Occipital lobe (tissue), 3 donors: ENCODE measurements at places on chromosomes 1 and 21. TPM values are rescaled to one million over a fixed set of nuclear protein-coding genes. Genes with fewer than 3 reads are reported as not detected.
A peak's percentile ranks its signal among the peaks of the same experiment; 100 is the strongest.

The BRINP3 gene
- total RNA-seq = 28.9 TPM

The NR5A2 gene
- total RNA-seq = 0.31 TPM

The CHIA gene
- not detected for total RNA-seq

DNA sequence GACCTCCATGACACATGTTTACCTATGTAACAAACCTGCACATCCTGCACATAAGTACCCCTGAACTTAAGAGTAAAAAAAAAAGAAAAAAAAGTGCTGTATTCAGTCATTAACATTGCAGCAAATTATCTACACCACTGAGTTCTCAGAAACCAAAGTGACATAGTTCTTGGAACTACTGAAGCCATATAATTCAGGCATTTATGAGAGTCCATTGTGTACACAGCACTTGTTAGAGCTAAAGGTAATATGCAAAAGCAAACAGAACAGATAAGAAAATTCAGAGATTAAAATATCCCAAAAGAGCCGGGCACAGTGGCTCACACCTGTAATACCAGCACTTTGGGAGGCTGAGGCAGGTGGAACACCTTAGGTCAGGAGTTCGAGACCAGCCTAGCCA is 38.0 kb downstream of the F5 start:
- DNase-seq = no peak

GRCh38 chr1:224116131-224116530 is 2.2 kb downstream of the FBXO28 start:
- DNase-seq = no peak

- peak; percentile 12 for DNase-seq
Measured at GRCh38 chr1:160951443-160952128, 3.0 kb downstream of the ITLN2 start.

DNA sequence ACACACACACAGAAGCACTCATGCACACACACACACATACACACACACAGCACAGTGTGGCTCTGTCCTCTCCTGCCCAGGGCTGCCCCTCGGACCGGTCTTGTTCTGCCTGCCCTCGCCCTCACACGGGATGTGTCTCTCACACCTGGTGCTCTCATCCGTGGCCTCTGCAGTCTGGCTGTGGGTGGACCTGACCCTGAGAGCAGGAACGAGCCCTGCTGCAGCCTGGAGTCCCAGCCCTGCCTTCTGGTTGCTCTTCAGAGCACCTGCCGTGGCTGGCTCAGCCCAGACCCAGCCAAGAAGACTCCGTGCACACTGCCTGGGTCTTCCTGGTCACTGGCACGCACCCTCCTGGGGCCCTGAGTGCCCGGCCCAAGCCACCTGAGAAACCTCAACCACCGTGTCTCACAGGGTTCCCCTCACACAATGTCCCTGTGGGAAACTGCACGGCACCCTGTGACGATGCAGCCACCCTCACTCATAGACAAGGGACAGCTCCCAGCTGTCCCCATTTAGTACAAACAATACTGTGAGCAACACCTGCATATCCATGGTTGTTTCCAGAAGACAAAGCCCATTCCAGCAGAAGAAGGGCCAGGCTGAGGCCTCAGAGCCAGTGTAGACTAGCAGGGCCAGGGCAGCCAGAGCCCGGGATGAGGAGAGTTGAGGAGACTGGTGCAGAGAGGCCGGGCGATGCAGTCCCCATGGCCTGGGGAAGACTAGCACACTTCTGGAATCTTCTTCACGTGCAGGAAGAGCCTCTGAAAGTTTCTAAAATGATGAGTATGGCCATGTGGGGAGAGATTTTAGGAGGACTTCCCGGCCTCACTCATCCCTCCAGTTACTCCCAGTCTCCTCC is 234.0 kb downstream of the NPHP4 start:
- DNase-seq = no peak

GRCh38 chr1:77757603-77758002 is 2.0 kb downstream of the USP33 start:
- no peak for DNase-seq

DNA sequence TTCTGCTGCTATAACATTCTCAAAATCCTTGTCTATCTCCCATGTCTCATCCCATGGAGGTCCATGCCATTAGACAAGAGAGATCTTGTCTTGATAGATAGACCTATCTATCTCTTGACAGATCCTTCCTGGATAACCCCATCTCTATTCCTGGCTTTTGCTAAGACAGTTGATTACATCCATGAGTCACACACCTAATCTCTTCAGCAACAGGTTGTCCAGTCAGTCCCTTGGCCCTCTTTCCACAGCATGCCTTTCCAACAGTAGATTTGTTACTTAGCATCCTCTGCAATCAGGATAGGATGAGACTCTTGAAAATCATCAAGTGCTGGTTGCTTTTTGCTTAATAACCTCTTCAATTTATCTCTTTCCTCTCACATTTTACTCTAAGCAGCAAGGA is 46.6 kb downstream of the TRMT1L start:
- no peak for DNase-seq

DNA sequence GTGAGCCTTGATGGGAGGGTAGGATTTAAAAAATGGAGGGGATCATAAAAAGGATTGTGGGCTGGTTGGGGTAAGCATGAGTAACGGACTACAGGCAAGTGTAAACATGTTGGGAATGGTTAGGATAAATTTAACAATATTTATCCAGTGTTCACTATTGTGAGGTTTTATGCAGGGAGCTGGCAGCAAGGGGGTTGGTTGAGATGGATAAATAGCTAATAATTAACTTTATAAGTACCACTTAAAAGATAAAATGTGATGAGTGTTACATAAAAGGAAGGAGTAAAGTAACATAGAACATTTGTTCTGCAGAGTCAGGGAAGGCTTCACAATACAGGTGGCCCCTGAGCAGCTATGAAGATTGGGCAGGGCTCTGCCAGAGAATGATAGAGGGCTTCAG is 109.0 kb downstream of the NGF start:
- DNase-seq = no peak

GRCh38 chr1:222786121-222786520 is 28.7 kb upstream of the DISP1 start:
- no peak for DNase-seq
